ENCODE measurements at places on chromosomes 5 and 9.

GRCh38 chr9:136171009-136171800, 33.7 kb downstream of the LHX3 start:
- ATAC-seq = no peak

DNA sequence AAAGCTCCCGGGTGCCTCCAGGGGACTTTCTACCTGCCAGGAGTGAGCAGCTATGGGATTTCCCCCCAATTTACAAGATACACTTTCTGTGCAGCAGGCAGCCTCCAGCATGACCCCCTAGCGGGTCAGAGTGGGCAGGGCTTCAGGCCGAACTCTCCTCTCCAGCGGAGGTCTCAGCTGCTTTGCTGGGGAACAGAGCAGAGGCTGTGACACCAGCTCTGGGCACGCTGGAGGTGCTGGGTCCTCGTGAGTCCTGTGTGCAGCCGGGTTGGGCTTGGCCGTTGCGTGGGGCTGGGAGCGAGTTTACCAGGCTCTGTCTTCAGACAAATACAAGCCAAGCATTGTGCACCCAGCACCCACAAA, 2.9 kb downstream of the NRARP start:
- ATAC-seq = no peak

GRCh38 chr5:113608113-113608596, 94.7 kb downstream of the YTHDC2 start:
- no peak for ATAC-seq

DNA sequence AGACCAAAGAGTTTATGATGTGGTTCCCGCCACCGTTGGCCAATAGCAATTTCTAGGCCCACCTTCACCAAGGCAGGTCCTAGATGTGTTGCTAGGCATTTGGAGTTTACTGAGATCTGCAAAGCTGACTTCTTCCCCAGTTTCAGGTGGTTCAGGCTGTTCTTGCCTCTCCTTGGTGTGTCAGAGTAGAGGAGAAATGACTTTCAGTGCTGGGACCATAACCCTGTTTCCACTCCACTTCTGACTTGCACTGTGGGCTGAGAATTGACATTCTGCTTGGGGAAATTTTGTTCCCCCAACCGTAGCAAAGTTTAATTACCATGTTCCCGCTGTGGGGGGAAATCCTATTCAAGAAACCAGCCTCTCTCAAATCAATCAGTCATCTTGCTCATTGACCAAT, 128.0 kb upstream of the GABRP start:
- no peak for ATAC-seq

DNA sequence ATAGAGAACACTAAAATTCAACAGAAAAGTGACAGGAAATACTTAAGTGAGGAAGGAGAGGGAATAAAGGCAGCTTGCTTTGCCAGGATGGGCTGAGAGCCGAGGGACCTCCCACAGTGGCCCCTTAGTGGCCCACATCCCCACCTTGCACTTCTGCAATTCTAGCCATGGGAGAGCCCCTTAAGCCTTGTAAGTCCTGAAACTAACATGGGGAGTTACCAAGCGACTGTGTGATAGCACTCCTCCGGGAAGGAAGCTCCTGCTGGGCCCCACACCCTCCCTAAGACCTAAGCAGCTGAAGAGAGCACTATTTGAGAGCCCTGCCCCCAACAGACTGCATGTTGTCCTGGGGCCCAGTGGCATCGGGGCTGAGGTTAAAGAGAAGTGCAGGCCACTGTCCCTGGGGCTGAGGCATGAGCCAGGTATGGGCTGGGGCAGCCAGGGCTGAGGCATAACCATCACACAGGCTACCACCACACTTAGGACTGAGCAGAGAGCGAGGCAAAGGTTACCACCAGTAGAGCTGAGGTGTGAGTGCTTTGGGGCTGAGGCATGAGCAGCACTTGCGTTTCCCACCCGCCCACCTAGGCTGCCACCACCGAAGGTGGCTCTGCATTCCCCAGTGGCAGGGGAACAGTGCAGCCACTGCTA, 301.8 kb upstream of the TRPC7 start:
- no peak for ATAC-seq

All from motor neuron (in vitro differentiated cells).